ENCODE measurements at places on chromosomes 13 and 19.

DNA sequence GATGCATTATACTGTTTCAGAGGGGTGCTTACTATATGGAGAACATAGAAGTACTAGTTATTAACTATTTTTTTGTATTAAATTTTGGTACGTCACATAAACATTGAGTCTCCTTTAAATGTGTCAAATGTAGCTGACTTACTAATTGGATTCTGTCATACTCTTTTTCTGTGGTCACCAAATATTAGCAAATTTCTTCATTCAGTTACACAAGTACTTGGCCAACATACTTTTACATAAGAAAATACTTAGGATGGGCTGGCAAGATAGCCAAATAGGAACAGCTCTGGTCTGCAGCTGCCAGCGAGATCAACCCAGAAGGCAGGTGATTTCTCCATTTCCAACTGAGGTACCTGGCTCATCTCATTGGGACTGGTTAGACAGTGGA, 19.2 kb downstream of the LPAR6 start:
- DNase-seq, result no peak

DNA sequence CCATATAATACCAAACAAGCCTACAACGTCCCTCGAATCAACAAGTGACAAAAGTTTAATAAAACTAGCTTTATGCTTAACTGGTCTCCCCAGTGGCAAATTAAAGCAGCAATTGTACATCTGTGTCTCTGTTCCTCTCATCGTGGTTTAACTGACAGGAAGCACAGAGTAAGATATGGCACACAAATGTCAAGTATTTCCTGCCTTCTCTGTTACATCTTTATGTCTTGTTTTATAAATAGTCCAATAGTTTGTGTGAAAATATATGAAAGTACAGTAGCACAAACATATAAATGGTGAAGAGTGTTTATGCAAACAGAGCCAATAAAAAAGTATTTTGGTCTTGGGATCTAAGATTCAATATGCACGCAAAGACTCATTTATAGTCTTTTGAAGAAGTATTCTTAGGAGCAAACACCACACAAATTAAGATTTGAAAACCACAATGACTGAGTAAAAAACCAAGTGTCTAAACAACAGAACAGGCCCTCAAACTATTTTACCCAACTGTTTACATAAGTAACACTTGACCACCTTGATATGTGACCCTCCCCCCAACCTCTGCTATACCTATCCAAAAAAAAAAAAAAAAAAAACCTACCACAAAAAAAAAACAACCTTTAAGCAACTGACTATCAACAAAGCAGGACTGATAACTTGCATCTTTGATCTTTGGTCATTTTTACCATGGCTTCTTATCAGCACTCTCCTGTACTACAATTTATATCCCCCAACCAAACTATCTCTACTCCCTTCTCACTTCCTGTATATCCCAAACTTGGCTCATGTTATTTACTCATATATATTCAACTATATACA, 14.0 kb downstream of the ELF1 start:
- peak; percentile 94 for DNase-seq

DNA sequence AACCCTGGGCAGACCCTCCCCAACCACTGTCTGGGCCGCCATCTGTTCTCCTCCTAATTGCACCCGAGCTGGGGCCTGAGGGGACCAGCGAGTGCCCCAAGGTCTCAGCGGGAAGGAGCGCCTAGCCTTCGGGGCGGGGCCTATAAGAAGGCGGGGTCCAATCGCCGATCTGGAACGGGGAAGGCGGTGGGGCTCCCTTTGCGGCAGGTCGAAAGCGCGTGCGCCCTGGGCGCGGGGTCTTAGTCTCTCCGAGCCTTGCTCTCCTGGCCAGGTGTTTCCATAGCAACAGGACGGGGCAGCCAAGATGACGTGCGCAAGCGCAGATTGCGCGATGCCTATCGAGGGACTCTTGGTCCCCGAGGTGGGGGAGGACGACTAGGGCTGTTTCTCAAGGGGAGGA, 2.8 kb downstream of the MAST1 start:
- DNase-seq, result no peak

DNA sequence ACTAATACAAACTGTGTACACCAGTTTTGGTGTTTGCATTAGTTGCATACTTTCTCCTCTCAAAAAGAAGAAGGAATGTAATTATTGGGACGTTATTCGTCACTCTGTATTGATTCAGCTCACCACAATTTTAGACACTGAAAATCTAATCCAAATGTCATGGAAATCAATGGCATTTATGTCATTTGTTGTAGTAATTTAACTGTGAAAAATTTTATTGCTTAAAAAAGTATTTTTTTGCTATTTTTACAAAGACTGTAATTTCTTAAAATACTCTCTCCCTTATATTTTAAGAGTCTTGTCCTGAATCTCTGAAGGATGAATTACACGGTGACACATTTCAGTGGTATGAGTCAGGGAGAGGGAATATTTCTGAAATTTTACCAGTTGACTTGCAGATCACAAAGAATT, 2117.6 kb downstream of the PCDH9 start:
- no peak for DNase-seq

- peak; percentile 80 for DNase-seq
Observed at GRCh38 chr19:14139944-14140343, 3.6 kb upstream of the ASF1B start.

DNA sequence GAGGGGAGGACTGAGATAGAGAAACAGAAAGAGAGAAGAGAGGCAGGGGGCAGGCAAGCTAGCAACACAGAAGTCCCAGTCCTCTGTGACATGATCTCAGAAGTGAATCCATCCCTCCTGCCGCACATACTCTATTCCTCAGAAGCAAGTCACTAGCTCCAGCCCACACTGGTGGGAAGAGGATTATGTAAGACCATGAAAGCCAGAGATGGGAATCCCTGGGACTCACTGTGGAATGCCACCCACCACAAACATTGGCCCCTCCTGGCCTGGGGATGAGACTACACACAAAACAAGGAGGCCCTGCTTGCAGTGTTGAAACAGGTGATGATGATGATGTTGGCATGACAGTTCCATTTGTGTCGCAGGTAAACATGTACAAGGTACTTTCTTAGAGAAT, 419.9 kb downstream of the IRS2 start:
- no peak for DNase-seq
